Gastroesophageal sphincter (tissue), 4 donors: ENCODE measurements at places on chromosomes 2 and 18. TPM values are rescaled to one million over a fixed set of nuclear protein-coding genes. Genes with fewer than 3 reads are reported as not detected.

DNA sequence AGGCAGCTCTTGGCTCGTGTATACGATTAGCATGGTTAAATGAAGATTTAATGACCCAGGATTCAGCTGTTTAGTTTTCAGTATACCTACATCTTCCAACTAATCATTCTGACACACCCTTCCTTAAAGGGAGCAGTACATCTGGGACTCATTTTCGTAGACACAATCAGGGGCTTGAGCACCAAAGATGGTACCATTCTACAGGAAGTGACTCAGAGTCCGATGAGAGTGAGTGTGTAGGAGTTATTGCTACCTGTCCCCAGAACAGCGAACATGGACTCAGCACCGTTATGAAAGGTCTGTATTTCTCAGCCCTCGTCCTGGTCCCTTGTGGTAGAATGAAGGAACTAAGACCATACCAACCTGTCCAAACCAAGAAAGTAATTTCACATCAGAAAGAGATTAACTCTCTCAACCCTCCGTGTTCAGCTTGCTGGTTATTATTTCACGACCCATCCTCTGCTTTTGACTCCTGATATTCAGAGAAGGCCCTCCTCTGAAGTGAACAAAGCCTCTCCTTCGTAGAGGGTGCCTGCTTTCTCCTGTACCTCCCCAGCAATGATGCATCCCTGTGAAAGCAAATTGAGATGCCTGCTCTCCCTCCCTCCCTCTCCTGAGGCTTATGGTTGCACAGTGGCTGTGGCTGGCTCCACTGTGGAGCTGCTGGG is 214.8 kb downstream of the MTX2 start:
- ATAC-seq = no peak

DNA sequence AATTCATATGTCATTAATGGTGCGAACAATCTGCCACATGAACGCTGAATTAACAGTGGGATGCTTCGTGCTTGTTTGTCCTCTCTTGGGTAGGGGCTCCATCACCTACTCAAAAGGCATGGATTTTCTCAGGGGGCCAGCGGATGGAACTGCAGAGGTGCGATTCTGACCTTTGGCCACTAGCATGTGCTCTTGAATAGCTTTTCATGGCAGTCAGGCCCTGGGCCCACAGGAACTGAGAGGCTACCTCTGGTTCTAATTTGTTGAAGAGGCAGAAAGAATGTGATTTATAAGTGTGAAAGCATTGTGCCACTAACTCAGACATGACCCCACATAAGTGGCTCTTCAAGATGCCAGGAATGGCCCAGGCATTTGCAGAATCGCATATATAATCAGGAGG is 283.2 kb downstream of the INSIG2 start:
- no peak for ATAC-seq

GRCh38 chr18:25594351-25594750 is 242.4 kb upstream of the ZNF521 start:
- ATAC-seq = no peak

IL36G gene
- not detected for total RNA-seq

DNA sequence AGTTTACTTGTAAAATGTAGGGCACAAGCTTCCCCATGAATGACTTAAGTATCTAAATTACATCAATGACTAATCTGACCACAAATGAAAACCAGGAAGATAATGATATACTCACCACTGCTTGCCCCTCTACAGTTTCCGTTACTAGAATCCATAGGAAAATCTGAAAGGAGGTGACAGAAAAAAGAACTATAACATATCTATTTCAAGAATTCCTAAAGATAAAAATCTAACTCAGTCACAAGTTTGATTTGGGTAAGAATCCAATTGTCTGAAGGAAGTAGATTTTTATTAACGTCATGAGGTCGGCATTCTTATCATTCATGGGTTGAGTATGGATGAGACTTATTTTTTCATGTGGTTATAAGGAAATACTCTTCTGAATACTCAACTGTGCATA is 7.8 kb downstream of the FRZB start:
- no peak for ATAC-seq
